NCI-H1092 treated with DMSO at 0.1 percent for 48 hours (cell line): ENCODE measurements at places on chromosomes 11 and 22.

GRCh38 chr22:17109113-17109865 is 11.9 kb downstream of the TMEM121B start:
- no peak for DNase-seq

GRCh38 chr11:130449310-130449990 is 1.0 kb downstream of the ADAMTS15 start:
- DNase-seq = no peak

DNA sequence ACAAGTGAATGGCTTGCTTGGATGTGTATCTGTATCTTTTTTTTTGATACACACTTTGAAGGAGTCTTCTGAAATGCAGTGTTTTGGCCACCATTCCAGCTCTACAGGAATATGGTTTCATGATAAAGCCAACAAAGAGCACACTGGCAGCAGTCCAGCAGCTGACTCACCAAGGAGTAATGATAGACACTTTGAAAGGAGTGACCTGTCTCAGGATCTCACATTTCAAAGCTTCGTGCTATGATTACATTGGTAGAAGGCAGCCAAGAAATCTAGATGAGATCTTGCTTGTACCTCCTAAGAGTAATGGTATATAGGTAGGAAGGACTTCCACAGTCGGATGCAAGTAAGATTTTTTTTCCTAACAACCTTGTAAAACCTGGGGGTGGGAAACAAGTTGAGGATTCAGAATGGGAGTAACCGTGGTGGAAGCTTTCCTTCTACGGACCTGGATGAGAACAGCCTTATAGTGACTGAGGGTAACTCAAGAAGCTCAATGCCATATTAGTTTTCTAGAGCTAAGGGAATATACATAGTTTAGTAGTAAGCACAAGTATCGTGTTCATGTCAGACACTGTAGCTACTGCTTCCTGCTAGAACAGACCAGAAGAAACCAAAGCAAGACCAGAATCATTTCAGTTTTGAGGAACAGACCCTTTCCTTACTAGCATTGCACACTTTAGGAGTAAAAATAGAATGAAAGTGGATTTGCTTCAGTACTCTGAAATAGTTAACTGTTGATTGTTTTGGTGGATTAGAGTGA is 25.0 kb downstream of the MTMR3 start:
- peak; percentile 18 for DNase-seq

DNA sequence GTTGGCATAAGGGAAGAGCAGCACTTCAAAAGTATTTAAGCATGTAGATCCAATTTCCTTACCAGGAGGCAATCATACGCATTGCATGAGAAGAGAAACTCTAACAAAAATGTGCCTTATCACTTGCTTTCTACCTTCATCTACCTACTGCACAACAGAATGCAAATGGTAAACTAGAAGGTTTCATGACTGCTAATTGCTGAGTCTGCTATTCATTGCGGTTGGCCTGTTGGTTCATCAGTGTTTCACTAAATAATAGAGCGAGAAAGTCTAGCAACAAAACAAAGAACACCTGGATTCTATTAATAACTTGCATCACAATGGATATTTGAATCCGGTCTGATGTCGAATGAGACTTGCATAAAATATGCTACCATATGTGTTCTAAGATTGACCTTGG is 229.0 kb downstream of the OPCML start:
- no peak for DNase-seq

GRCh38 chr11:6411594-6412031 is 7.3 kb downstream of the APBB1 start:
- DNase-seq = no peak

DNA sequence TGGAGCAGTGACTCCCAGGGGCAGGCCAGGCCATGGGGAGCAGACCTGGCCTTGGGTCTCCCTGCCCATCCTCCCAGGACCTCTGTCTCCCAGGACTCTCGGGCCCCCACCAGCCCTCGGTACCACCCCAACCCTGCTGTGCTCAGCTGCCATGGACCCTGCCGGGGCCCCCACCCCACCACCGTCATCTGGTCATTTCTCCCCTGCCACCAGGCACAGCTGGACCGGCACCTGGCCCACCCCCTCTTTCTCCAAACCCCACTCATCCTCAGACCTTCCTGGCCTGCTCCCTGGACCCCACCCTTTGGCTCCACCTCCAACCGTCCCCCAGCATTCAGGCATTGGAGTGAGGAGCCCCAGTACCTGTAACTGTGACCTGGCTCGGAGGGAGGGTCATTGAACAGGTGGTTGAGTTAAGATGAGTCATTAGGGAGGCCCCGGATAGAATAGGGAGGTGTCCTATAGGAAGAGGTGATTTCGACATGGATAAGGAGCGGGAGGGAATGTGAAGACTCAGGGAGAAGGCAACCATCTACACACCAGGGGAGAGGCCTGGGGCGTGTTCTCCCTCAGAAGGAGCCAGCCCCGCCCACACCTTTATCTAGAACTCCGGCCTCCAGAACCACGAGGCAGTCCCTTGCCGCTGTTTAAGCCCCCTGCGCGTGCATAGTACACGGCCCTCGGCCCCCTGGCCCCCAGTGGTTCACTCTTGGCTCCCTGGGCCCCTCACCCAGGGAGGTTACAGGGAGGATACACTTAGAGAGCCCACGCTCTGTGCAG is 1395.9 kb downstream of the BRD1 start:
- DNase-seq = no peak

DNA sequence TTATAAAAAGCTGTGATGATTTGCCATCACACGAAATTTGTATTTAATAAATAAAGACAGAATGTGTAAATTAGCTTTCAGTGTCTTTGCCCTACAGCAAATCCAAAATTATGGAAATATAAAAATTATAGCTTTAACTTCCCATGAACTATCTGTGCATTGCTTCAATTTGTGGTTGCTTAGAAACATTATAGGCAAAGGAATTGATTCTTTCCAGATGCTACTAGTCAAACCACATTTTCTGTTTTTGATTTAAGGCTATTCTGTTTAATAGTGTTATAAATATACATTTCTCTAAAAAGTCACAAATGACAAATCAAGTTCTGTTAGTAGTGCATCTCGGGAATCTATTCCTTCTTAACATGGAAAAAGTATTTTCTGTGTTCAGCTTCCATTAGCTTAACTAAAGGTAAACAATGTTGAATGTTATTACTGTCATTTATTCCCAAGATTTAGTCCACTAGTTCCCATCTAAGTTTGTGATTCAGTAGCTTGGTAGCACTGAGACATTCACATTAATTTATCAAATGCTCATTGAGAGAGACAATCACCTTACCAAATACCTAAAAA is 1086.3 kb upstream of the CCDC90B start:
- DNase-seq = no peak

DNA sequence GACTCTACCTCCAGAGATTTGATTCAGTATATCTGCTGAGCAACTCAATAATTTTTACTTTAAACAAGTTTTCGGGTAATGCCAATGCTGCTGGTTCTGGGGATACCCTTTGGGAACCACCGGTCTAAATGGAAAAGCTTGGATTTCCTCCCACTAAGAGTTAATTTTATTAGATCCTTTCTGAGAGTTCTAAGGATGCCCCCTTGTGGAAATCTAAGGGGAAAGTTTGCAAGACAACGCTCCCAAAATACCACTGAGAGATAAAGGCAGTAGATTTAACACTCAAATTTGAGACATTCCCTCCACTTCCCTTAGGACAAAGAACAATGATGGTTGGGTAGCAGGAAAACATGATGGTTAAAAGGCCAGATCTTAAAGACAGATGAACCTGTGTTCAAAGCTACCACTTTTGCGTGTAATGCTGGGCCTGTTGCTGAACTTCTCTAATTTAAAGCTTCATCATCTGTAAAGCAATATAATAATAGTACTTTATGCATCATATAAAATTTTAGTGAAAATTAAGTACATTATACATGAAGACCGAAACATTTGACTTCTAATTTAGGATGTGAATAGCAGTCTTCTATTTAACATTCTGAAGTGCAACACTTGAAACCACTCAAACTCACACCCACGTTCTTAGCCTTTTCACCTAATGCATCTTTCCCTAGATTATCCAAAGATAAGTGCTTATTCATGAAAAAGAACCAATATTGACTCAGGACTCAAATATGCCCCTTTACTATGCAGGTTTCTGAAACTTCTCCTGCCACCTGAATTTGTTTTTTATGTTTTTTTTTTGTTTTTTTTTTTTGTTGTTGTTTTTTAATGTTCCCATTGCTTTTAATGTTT is 110.1 kb upstream of the LUZP2 start:
- peak; percentile 9 for DNase-seq

DNA sequence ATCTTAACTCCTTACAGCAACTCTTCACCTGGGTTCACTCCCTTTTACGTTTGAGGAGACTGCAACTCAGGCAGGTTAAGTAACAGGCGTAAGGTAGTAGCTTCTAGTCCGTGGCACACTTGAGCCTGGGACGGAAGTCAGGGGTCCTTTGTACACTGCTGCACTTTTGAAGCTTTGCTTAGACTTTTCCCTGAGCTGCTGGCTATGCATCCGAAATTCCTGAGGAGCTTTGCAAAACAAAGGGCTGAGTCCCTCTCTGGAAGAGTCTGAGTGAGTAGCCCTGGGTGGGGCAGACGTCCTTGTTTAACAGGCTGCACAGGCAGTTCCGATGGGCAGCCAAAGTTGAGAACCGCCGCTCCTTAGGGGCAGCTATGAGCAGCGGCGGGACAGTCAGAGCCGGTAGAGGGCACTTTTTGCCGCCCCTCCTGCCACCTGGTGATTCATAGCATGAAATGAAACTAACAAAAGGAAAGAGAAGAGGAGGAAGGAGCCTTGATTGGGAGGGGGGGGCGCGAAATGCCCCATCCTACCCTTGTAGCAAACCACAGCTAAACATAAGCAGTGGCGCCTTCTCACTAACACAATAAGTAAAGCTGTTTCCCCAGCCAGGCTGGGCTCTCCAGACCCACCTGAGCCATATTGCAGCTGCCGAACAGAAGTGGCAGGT is 1.4 kb downstream of the TMEM109 start:
- DNase-seq = no peak

GRCh38 chr11:109073032-109073822 is 348.8 kb upstream of the C11orf87 start:
- DNase-seq = no peak

DNA sequence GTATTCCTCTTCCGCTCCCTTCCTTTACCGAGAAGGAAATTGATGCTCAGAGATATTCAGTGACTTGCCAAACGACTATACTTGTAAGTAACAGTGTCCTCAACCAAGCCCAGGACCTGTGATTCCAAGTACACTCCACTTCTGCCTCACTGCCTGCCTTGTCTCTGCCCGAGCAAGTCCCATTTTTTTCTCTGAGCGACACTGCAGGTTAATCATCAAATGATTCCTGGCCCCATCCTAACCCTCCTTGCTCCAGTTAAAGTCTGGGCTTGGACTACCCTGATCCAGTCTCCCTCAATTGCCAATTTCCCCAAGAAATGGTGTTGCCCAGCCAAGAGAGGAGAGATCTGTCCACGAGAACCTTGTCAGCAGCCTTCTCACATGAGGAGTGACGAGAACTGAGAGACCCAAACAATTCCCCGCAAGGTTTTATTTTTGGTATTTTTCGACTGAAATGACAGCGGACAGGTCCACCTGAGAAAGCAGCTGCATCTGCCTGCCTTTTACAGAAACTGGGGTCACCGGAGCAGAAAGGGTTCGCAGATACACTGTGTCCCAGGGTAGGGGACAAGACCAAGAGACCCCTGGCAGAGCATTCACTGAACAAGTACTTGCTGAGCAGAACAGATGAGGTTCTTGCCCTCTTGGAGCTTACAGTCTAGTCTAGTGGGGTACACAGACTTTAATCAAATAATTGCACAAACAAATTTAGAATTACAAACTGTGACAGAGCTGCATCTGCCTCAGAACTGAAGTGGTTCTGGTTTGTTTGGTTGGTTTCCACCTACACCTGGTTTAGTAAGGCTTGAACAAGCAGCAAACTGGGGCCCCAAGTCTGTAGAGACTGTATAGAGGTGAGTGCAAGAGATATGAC is 11.4 kb downstream of the POU2AF1 start:
- no peak for DNase-seq

- peak; percentile 67 for DNase-seq
Measured at GRCh38 chr11:111419641-111420327, 40.7 kb upstream of the POU2AF1 start.

DNA sequence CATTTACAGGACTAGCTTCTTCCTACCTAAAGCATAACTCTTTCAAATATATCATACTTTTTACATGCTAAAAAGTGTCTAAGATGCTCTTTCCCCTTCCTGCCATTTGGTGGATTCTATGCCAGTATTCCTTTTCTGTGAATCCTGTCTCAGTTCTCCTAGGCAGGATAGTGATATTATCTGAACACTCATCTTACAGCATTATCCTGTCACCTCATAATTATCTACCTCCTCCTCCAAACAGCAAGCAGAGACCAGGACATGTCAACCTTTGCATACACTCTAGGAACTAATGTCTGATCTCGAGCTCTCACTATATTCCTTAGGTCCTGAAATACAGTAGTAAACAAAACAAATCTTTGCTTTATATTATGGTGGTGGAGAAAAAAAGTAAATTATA is 275.5 kb downstream of the FAM181B start:
- no peak for DNase-seq
